CD8-positive, alpha-beta memory T cell (primary cell): ENCODE measurements at places on chromosomes 5 and 9.

GRCh38 chr5:68405026-68405684 is 189.6 kb downstream of the PIK3R1 start:
- no peak for DNase-seq

GRCh38 chr5:118544887-118545449 is 443.4 kb downstream of the DTWD2 start:
- no peak for DNase-seq

DNA sequence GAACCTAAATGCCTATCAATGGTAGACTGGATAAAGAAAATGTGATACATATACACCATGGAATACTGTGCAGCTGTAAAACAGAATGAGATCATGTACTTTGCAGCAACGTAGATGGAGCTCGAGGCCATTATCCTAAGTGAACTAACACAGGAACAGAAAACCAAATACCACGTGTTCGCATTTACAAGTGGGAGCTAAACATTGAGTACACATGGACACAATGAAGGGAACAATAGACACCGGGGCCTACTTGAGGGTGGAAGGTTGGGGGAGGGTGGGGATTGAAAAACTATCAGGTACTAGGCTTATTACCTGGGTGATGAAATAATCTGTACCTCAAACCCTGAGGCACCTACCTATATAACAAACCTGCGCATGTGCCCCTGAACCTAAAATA is 22.4 kb upstream of the DEPDC1B start:
- DNase-seq, result no peak

GRCh38 chr5:71883742-71884103 is 164.6 kb downstream of the CARTPT start:
- no peak for DNase-seq

DNA sequence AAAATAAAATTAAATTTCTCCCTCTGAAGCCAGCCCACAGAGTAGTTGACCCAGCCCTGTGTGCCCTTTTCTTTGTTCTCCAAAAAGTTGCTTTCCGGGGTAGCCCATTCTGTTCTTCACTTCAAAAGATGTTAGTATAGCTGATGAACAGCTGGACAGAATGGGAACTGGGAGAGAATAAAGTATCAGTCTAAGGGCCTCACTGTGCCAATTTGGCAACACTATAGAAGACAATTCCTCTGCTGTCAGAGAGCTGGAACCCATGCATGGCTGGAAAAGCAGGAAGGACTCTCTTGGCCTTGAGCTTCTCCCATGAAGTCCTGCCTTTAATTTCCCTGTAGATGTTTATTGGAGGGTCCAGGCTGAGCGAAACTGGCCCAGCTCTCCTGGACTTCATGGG is 11.0 kb upstream of the TNFSF8 start:
- DNase-seq, result no peak

- no peak for DNase-seq
Observed at GRCh38 chr5:12023614-12024241, 119.5 kb upstream of the CTNND2 start.

- DNase-seq, result no peak
Observed at GRCh38 chr5:104498281-104498680, 935.7 kb upstream of the NUDT12 start.

- DNase-seq, result no peak
Observed at GRCh38 chr5:123156577-123157296, 67.7 kb downstream of the PRDM6 start.

DNA sequence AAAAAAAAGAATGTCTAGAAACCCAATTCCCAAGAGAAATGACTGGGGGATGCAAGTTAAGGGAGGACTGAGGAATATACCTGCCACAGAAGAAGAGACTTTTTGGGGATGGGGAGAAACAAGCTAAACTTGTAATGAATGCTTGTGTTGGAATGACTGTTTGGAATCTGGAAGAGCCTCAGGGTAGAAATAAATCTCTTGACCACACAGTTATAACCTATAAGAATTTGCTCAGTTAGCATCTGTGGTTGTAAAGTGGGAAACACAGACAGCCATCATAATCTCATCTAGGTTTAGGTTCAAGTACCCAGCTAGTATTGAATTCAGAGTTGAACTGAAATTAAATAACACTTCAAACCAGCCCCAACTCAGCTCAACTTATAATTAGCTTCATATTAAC is 678.3 kb upstream of the CHD1 start:
- DNase-seq, result no peak

DNA sequence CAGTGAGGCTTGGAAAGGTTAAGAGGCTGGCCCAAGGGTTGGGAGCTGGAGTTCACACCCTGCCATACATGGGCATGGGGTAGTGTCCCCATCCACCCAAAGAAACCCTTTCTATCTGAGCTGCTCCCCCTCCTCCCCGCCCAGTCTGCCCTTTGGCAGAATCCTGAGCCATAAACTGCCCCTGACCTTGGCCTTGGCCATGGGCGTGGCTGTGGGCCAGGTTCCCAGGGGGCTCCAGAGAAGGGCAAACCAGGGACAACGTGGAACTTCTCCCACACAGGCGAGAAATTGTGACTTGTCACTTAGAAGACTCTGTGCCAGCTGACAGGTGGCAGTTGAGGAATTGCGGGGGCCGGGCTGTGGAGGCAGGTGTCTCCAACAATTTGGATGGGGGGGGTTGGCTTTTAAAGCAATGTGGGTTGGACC is 4.8 kb downstream of the FAM78A start:
- no peak for DNase-seq

GRCh38 chr5:172714491-172715420 is 56.2 kb downstream of the DUSP1 start:
- DNase-seq, result peak; percentile 59

- DNase-seq, result no peak
Observed at GRCh38 chr9:14214065-14214684, 99.8 kb downstream of the NFIB start.

- DNase-seq, result no peak
Observed at GRCh38 chr9:91391412-91391811, 29.7 kb upstream of the AUH start.

- DNase-seq, result no peak
Observed at GRCh38 chr9:27398982-27399653, 102.2 kb upstream of the EQTN start.

DNA sequence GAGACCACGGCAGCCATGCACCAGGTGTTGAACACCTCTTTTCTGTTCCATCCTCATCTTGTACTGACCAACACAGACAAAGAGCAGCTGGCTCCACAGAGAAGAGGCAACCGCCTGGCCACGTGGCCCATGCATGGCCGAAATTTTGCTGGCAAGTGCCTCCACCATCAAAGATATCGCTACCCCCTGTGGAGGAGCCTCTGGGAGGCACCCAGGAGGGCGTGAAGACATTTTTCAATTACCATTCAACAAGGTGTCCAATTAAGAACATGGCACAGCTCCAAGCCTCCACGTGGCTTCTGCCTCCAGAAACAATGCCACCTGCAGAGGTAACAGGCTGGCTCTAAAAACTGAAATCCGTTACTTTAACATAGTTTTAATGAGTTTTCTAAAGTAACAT is 54.4 kb upstream of the CKS2 start:
- DNase-seq, result no peak

DNA sequence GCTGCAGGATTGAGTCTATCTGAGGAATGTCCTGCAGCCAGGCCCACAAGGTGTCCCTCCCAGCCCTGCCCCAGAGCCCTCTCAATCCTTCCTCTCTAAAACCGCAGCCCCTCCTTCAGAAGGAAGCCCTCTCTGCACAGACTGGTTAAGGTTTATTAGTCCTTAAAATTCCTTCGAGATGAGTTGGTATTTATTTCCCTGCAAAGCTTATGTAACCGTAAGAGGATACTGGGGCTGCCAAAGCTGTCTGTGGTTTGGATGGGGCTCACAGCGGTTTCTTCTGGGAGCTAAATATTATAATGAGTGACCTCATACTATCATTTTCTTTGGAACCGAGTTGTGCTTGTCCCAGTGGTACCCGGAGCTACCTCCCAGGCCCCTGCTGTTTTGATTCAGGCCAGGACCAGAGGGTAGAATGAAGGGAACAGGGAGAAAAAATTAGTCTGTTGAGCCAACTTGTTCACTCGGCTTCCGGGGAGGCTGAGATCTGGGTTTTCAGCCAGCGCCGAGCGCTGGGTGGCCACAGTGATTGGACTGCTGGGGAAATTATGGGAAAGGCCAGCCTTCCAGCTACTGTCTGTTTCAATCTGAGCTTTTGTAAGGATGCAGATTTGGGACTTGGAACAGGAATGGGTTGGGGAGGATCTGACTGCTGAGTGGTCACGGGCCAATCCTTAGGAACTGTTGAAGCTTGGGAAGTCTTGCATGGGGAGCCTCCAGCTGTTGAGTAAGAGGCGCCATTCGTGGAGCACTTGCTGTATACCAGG is 107.5 kb downstream of the NDFIP1 start:
- DNase-seq, result no peak

DNA sequence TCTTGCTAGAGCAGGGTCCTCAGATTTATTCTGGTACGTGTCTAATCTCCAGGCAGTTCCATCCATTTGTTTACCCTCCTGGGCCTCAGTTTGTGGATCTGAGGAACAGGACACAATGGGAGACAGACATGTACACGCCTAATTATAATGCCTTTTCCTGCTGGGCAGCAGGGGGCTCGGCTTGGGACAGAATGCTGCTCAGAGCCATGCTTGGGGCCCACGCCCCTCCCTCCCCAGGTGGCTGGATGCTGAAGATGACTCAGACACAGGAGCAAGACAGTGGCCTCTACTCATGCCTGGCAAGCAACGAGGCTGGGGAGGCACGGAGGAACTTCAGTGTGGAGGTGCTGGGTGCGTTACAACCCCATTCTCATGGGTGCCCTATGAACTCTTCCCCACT is 72.7 kb upstream of the ASS1 start:
- DNase-seq, result no peak

- no peak for DNase-seq
Observed at GRCh38 chr5:43514025-43514424, 923 bp downstream of the C5orf34 start.

DNA sequence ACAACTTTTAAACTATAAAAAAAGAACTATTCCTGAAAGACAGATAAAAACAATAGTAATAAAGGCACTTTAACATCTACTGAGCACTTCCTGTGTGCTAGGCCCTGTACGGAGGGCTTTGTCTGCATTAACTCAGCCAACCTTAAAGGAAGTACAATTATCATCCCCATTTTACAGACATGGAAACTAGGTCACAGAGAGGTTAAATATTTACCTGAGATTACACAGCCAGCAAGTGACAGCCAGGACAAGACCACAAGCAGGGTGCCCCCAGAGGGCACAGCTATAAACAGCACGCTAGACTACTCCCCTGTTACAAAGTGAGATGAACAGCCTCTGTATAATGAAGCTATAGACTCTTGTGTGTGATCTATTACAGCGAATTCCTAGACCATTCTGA is 25.5 kb downstream of the DDX31 start:
- DNase-seq, result no peak

DNA sequence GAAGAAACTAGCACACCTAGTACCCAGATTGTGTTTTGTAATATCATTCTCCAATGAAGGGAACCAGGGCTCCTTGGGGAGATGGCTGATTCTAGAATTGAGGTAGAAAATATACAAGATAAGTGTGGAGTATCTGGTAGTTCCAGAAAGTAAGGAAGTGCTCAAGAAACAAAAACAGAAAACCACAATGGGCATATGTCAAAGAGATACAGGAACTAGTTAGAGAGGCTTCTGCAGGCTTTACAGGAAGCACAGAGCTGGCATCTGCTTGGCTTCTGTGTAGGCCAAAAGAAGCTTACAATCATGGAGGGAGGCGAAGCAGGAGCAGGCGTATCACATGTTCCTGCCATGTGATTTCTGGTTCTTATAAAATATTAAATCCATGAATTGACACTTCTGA is 105.7 kb upstream of the TMEM161B start:
- DNase-seq, result no peak

- DNase-seq, result peak; percentile 43
Observed at GRCh38 chr5:150544611-150545219, 36.8 kb downstream of the NDST1 start.

DNA sequence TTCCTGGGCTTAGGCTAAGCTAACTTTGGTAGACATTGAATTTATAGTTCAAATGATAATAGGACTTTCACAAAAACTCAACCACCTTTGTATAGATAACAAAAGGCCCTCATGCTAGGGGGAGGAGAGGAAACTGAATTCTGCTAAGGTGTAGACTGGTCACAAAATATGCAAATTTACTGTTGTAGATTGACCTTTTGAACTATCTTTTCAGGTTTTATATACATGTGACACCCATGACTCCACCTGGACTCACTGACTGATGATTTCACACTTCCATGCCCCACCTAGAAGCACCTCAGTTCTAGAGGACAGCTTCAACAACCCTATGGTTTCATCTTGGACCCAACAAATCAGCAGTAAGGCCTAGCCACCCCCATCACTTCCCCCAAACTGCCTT is 165.7 kb downstream of the CEMIP2 start:
- no peak for DNase-seq

DNA sequence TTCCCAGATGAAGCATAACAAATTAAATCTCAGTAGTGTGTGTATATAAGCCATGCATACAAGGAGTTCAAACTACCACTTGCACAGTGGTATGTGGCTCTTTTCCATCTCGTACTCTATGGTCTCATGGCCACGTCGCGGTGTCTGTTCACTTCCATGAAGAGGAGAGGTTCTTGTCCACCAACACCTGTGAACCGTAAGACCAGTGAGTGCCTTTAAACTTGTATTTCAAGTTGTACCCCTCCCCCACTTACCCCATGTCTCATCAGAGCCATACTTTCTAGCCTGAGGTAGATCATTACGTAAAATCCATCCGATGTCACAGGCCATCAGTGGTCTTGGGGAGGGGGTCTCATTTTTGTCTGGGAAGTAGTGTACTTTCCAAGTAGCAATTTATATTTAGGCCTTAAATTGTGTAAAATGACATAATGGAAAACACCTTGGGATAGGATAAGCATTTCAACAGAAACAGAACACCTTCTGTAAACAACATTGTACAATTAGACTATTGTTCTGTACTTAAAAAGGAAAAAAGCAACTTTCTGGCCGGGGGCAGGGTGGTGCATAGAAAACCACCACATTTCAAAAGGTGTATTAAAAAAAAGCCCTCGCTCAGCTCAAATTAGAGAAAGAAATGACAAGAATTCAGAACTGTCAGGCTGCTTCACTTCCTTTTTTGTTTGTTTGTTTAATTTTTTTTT is 163.0 kb downstream of the SMARCA2 start:
- DNase-seq, result no peak

GRCh38 chr5:78677777-78678668 is 29.5 kb upstream of the LHFPL2 start:
- no peak for DNase-seq

DNA sequence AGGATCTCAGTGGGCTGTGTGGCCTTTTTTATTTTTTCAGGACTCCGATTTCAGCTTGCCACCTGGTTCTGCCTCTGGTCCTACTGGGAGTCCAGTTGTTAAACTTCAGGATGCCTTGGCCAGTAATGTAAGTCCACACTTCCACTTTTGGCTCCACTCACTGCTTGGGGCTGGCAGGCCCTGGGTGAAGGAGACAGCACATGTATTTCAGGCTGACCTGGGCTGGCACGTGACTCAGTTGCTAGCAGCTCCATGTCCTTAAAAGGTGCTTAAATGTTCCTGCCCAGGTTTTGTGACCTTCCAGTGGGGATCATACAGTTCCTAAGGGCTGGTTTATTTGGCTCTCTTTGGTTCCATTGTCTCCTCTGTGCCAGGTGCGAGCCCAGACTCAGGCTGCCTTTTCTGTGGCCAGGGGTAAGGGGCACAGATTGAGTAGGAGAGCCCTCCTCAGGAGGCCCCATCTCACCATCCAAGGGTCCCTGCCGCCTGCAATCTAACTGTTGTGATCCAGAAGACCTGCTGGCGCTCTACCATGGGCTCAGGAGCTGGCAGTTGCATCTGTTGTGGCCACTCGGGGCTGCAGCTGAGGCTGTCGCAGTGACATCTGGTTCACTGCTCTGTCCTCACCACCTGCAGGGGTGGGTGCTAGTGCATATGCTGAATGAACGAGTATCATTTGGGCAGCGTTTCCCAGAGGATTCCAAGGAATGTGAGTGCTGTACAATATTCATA is 19.2 kb upstream of the POMT1 start:
- no peak for DNase-seq

- no peak for DNase-seq
Observed at GRCh38 chr9:89525446-89526374, 27.8 kb upstream of the SEMA4D start.
